GM12891 (cell line): ENCODE measurements at places on chromosomes 7 and 10.

- no peak for DNase-seq
Measured at GRCh38 chr7:75559355-75559975, 67.3 kb downstream of the SPDYE5 start.

GRCh38 chr7:100847360-100847759, 5.2 kb upstream of the SLC12A9 start:
- DNase-seq, result no peak

GRCh38 chr7:91343420-91343960, 79.3 kb downstream of the FZD1 start:
- DNase-seq, result no peak

- DNase-seq, result no peak
Measured at GRCh38 chr10:72764151-72764550, 72.2 kb downstream of the MCU start.

- no peak for DNase-seq
Measured at GRCh38 chr7:103525937-103526336, 79.9 kb upstream of the SLC26A5 start.

- DNase-seq, result no peak
Measured at GRCh38 chr10:19874791-19875190, 58.6 kb downstream of the PLXDC2 start.

GRCh38 chr10:31940839-31941653, 12.4 kb upstream of the ARHGAP12 start:
- DNase-seq, result no peak

- DNase-seq, result peak; percentile 87
Measured at GRCh38 chr7:102395873-102396709, at the start of gene PRKRIP1. Gene PRKRIP1, plus strand, starts transcription at chr7:102396363. Its CDS starts 49 bp downstream, at chr7:102396412.

DNA sequence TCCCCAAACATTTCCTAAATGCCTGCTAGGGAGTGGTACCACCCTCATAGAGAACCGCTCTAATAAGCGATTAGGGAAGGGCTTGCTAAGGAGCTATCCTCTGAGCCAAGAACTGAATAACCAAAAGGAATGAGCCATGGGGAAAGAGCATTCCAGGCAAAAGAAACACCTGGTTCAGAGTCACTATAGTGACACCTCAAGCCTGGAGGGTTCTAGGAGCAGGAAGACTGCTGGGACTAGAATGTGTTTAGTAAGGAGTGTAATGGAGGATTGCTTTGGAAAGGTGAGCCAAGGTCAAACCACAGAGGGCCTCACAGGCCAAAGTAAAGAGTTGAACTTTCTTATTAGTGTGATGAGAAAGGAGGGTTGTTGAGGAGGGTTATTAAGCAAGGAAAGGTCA, 38.7 kb upstream of the NRBF2 start:
- DNase-seq, result no peak

DNA sequence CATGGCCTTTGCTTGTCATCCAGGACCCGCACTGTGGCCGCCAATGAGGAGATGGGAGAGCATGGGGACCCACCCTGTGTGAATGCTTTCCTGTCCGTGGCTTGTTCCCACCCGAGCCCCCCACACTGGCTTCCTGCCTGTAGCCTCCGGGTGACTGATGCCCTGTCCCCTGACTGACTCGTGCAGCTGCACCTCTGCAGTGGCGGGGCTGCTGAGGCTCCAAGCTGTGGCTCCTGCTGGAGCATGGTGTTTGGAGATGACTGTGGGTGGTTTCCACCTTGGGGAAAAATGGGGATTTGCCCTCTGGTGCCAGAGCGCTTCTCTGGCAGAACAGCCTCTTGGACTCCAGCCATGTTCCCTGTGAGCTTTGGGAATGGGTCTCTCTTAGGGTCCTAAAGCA, 2.1 kb downstream of the CAMK1D start:
- no peak for DNase-seq

- DNase-seq, result no peak
Measured at GRCh38 chr10:9038146-9038714, 983.7 kb downstream of the GATA3 start.

GRCh38 chr7:45578022-45578421, 3.9 kb downstream of the ADCY1 start:
- DNase-seq, result no peak

DNA sequence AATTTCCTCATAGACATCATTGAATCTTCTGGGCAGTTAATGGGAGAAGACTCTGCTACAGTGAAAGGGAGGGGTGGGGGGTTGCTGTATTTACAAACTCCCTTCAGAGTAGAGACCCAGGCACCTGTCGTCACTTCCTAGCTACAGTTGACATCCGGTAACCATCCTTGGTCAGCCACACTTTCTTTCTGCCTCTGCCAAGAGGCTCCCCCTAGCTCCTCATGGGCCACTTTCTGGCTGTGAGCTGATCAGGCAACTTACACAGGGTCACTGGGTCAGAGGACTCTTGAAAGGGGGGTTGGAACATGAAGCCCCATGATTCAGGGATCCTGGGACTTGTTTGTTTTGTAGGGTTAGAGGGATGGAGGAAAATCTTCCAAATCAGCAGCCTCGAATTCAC, 1.2 kb downstream of the TECPR1 start:
- no peak for DNase-seq

- no peak for DNase-seq
Measured at GRCh38 chr10:42744134-42744701, 38.4 kb upstream of the BMS1 start.

GRCh38 chr10:106830471-106830870, 334.0 kb downstream of the SORCS1 start:
- DNase-seq, result no peak

GRCh38 chr7:112211348-112211907, 4.9 kb downstream of the ZNF277 start:
- no peak for DNase-seq

GRCh38 chr7:93750986-93751385, 139.6 kb downstream of the TFPI2 start:
- no peak for DNase-seq

GRCh38 chr10:95097805-95098204, 28.5 kb upstream of the CYP2C8 start:
- no peak for DNase-seq

- DNase-seq, result no peak
Measured at GRCh38 chr10:120271696-120272095, 185.3 kb upstream of the PLPP4 start.

- no peak for DNase-seq
Measured at GRCh38 chr10:101938305-101939007, 94.9 kb upstream of the KCNIP2 start.

DNA sequence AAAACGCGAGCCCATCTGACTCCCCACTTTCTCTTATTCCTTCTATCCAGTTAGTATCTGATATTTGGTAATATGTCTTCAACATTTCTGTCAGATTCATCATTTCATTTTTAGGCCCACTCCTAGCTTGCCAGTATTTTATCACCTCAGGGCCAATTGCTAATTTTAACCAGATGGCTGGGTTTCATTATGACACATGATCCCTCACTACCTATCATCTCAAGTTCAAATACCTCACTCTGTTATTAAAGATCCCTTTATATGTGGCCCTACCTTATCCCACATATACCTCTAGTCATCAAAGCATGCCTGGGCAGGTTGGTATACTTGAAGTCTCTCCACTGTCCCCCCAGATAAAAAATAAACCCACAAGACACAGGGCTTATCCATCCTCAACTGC, 104.9 kb downstream of the RNLS start:
- no peak for DNase-seq

- DNase-seq, result peak; percentile 11
Measured at GRCh38 chr7:136405931-136406777, 429.0 kb upstream of the MTPN start.

DNA sequence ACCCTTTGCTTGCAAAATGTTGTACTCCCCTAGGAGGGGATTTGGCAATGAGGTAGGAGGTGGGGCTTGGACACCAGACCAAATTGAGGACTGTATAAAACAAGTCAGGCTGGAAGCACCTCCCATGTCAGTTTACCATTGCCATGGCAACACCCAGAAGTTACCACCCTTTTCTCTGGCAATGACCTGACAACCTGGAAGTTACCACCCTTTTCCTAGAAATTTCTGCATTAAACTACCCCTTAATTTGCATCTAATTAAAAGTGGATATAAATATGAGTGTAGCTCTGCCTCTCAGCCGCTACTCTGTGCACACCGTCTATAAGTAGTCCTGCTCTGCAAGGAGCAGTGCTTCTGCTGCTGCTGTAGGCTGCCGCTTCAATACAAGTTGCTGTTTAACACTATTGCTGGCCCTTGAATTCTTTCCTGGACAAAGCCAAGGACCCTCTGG, 7.8 kb upstream of the BLNK start:
- no peak for DNase-seq

- no peak for DNase-seq
Measured at GRCh38 chr7:127487381-127487780, 94.9 kb upstream of the ZNF800 start.

- no peak for DNase-seq
Measured at GRCh38 chr7:35520810-35521625, 173.9 kb downstream of the HERPUD2 start.

DNA sequence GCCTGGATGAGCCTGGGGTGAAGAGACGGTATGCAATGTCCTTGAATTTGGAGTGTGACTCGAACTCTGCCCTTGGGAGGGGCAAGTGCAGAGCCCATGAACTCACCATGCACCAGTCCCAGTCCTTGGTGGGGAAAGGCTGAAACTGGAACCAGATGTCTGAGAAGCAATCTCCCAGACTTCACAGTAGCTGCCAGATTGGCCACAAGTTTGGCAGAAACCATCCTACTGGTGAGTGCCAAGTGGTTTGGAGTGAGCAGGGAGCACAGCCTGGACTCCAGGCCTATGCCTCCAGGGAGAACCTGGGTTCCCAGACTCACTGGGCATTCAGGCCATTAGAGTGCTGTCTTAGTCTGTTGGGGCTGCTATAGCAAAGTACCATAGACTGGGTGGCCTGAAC, 99.6 kb upstream of the LYZL1 start:
- DNase-seq, result no peak

DNA sequence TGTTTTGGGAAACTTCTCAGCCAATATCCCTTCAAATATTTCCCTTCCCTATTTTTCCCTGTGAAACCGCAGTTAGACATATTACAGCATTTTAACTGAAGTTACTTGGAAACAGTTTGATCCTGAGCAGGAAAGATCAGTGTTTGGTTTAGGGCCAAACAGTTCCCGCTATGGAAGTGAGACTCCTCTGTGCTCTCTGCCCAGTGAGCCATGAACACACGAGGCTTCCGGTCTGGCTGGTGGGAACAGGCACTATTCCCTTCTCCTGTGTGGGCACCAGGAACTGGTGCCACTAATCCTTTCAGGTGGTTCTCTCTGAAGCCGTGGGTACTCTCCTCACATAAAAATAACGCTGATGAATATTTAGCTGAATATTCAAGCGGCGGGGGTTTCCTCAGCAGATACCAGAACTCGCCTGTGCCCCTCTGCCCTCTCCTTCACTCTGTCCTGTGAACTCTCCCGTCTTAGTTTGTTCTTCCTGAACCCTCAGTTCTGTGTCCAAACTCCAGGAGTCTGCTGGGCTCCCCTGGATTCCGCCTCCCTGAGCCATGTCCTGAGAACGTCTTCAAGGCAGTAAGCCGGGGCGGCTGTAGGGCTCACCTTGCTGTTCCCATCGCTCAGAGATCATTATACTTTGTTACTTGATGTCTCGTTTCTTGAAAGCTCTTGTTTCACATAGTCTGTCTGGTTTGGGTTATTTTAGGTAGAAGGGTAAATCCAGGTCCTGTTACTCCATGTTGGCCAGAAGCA, 25.7 kb downstream of the FOXL3 start:
- DNase-seq, result no peak

DNA sequence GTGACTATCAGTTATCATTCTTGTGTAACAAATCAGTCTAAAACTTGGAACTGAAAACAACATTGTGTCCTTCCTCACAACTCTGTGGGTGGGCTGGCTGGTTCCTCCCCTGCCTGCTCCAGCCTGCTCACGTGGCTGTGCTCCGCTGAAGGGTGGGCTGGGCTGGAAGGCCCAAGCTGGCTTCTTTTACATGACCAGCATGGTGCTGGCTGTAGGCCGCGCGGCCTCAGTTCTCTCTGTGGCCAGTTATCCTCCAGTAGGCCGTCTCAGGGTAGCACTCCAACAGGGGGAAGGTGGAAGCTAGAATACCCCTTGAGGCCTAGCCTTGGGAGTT, 11.3 kb downstream of the ADAMTS14 start:
- no peak for DNase-seq

DNA sequence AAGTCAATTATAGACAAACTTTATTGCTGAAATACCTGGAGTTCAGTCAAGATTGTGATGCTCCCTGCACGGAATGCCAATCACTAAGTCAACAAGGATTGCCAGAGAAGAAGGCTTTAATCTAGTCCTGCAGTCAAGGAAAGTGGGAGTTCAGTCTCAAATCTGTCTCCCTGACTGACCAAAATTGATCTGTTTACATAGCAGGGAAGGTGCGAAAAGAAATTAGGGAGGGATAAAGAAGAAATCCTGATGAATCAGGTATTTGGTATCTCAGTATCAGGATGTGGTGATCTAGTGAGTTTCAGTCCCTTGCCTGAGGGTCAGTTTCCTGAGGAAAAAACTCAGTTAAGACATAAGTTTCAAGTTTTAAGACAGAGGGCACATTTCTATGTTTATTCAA, 2.1 kb upstream of the AKR1D1 start:
- DNase-seq, result no peak

DNA sequence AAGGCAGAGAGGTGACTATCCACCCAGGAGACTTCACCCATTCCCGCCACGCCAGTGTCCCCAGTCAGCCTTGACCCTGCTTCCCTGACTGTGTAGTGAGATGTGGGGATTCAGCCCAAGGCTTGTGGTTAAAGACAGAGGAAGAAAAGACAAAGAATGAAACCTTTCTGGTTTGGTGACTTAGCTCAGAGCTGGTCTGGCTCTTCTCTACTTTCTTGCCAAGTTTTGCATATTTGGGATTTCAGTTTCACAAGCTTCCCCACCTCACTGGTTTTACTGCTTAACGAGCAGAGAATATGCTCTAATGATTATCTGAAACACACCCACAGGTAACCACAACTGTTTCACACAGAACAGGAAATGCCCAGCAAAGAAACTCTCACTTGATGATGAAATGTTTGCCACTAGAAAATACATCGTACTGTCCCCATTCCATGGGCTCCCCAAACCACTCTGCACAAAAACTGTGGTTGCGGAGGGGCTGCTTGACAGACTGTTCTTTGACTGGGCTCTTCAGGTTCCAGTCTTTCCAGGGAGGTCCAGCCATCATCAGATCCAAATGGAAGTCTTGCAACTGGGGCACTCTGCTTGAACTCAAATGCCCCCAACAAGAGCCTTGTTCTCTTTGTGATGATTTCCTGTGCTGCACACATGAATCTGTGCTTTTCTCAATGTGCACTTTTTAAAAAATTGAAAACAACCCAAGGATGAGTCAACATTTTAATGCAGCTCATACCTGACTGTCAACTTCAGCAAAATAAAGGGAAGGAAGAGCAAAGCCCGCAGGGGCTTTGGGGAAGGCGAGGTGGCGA, 95.5 kb downstream of the CTBP2 start:
- peak; percentile 53 for DNase-seq

- DNase-seq, result no peak
Measured at GRCh38 chr10:75779276-75779675, 347.9 kb downstream of the LRMDA start.

DNA sequence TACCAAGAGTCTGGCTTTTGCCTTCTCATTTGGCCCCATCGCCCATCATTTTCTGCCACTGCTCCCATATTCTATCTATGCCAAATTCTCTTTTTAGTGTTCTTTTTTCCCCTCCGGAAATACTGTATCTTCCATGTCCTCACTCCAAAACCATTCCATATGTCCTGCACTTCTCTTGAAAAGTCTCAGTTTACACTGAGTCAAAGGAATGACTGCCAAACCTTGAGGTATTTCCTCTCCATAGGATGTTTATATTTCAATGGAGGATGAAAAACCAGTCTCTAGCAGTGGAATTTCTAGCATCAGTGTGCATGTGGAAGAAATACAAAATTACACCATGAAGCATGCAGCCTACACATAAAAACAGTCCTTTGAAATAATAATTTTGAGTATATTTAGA, 121.4 kb upstream of the PHYHIPL start:
- DNase-seq, result no peak
